ENCODE measurements at places on chromosomes 6 and 20.

DNA sequence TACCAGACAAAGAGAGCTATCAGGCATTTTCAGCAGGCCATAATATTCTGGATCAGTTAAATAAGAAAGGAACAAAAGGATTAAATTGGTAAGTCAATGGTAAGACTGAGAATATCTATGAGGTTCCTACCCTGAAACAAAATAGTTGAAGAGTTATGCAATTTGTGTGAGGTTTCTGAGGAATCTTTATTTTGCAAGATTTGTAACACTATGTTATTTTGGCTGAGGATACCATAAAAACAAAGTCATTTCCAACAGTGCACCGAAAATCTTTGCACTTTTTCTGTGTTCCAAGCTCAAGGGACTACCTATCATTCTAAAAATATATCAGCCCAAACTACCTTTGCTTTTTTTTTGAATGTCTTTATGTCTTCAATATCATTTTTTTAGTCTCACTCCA, 383.3 kb upstream of the CITED2 start:
- no peak for DNase-seq

- no peak for DNase-seq
Observed at GRCh38 chr6:110348961-110349690, 9.0 kb downstream of the METTL24 start.

- DNase-seq, result no peak
Observed at GRCh38 chr20:56426926-56427325, 14.9 kb downstream of the CASS4 start.

- DNase-seq, result peak; percentile 14
Observed at GRCh38 chr20:1108437-1108920, 9.9 kb upstream of the PSMF1 start.

- no peak for DNase-seq
Observed at GRCh38 chr6:117509021-117509420, 26.5 kb downstream of the DCBLD1 start.

DNA sequence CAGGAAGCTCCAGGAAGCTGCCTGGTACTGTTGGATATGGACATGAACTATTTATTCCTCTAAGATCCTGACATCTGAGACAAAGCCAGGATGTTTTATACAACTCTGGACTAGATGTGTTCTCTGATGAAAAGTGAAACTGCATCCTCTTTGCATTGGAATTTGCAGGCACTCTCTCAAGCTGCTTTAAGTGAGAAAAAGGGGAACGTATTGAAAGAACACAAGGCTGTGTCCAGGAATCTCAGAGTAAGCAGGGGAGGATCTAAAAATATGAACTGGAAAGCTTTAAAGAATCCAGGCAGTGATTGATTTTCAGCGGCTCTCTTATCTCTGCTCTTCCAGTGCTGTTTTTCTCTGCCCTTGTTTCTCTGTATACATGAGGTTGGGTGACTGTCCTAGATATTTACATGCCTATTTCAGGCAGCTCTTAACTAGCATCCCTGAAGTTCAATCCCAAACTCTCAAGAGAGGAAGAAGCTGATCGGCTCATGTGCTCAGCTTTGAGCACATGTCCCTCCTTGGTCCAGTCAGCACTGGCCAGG, 193.8 kb downstream of the PLCB4 start:
- no peak for DNase-seq

GRCh38 chr6:15905488-15906419, 223.1 kb upstream of the MYLIP start:
- no peak for DNase-seq

GRCh38 chr6:168282985-168283685, 36.4 kb downstream of the DACT2 start:
- DNase-seq, result no peak

DNA sequence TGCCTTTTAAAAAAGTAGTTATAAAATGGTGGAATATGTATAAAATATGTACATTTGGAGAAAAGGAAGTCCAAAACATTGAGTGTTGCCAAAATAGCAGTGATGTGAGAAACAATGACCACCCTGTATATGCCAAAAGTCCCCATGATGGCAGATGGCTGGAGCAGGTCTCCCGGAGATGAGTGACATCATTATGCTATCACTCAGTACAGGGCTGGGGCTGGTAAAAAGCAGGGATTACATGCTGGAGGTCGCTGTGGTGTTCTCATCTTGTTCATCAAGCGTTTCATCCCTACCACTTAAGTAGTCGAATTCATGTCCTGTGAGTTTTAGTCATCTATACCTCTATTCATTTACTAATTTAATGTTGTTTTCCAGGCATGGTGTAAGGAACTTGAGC, 315.3 kb upstream of the SLC35B3 start:
- no peak for DNase-seq

GRCh38 chr6:20204512-20204894, 7.8 kb downstream of the MBOAT1 start:
- DNase-seq, result no peak

GRCh38 chr6:150929416-150929815, 63.9 kb downstream of the MTHFD1L start:
- no peak for DNase-seq

DNA sequence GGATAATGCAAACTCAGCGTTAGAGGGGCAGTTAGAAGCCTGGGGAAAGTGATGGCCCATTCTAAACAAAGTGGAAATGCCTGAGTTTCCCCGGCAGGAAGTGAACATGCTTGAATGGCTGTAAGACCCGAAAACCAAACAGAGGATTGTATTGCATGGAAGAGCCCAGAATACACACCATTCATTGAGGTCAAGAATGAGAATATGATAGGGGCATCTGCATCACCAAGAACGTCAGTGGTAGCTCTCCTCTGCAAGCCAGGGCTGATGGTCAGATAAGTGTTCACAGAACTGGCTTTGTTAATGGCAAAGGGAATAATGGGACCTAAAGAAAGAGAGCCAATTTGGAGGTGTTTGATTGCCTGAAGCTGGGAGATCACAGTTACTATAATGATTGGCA, 663.4 kb downstream of the KHDRBS2 start:
- no peak for DNase-seq

DNA sequence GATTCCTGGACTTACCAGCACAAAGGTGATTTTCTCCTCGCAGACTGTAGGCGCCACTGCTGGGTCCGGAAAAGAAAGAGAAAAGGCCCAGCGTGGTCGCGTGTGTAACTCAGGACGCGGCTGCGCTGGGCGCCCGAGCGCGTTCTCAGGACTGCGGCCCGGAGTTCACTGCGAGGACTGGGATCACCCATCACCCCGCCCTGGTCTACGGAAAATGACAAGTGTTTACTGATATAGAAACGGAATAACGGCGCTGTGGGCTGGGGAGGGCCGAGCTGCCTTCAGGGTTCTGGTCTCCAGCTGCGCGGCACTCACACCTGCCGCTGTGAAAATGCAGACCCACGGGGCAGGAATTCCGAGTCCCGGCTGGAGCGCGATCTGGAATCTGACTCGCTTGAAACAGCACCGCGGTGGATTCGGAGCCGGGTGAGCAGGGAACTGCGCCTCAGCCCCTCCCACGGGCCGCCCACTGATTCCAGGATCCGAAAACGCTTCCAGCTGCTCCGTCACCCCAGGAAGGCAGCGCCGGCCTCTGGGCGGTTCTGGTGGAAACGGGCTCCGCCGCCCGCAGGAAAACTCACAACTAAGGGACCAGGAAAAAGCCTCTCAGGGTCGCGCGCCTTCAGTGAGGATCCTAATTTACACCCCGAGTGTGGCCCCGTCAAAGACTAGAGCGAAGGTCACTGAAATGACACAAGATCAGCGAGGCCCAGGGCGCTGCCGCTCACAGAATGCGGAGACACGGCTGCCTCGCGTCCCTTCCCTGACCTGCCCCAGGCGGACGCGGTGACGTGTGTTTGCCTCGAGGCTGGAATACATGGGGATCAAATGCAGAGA, 34.5 kb downstream of the HLA-A start:
- DNase-seq, result no peak

DNA sequence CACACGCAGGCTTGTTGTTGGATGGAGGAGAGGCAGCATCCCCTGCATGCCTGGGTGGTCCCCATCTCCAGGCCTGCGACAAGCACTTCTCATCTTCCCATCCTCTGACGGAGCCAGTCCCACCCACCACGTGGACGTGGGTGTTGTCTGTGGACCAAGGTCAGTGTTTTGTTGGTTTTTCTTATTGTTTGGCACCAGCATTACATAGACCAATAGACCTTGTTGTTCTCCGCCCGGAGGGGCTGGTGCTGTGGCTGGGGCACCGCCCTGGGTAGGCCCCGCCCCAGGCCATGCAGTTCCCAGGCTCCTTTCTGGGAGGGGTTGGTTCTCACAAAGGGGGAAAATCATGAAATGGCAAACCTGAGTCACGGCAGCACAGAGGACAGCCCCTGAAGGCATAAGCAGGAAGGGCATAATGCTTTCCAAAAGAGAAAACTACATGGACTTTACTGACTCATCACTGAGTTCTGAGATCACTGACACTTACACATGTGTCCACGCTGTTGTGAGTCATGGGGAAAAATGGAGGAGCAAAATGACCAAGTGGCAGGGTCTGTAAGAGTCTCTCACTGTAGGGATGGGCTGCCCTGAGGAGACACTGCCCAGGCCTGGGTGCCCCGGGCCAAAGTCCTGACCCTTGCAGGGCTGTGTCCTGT, 90.8 kb downstream of the THBS2 start:
- no peak for DNase-seq

- no peak for DNase-seq
Observed at GRCh38 chr20:59988141-59988540, 29.9 kb downstream of the CDH26 start.

- no peak for DNase-seq
Observed at GRCh38 chr20:2920473-2920872, 47.2 kb downstream of the PTPRA start.

DNA sequence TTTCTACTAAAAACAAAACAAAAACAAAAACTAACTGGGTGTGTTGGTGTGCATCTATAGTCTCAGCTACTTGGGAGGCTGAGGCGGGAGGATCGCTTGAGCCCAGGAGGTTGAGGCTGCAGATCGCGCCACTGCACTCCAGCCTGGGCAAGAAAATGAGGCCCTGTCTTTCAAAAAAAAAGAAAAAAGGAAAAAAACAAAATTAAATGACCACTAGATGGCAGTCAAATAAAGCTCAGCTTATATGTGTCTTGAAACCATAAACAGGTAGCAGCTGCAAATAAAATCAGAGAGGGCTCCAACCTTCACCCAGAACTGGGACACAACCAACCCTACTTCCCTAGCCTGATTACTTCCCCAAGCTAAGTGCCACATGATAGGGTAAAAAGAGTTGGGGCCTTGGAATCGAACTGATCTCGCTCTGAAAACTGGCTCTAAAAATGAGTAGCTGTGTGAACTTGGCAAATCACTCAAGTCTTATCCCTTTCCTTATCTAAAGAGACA, 67.1 kb upstream of the ADGRF4 start:
- DNase-seq, result no peak

DNA sequence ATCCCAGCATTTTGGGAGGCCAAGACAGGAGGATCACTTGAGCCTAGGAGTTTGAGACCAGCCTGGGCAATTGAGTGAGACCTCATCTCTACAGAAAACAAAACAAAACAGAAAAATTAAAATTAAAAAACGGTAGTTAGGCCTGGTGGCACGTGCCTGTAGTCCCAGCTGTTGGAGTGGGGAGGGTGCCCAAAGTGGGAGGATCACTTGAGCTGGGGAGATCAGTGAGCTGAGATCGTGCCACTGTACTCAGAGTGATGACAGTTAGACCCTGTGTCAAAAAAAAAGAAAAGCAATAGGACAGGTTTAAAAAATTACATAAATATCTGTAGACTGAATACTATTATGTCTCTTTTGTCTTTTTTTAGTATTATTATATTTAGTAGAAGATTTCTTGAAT, 64.3 kb downstream of the ITCH start:
- DNase-seq, result no peak

DNA sequence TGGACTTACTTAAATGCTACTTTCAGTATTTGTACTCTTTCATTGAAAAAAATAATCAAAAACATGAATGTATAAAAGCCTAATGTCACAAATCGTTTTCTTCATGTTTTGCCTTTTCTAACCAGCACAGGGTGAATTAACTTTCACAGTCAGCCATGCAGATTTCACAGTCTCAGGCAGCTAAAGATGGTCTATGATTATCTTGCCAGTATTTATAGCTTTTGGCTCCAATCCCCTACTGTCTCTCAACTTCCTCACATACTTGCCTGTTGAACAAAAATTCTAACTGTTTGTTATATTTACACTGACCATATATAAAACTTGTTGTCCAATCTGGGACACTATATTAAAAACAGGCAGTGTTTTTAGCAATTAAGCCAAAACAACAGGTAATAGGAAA, 358.2 kb downstream of the ARHGAP18 start:
- DNase-seq, result no peak

DNA sequence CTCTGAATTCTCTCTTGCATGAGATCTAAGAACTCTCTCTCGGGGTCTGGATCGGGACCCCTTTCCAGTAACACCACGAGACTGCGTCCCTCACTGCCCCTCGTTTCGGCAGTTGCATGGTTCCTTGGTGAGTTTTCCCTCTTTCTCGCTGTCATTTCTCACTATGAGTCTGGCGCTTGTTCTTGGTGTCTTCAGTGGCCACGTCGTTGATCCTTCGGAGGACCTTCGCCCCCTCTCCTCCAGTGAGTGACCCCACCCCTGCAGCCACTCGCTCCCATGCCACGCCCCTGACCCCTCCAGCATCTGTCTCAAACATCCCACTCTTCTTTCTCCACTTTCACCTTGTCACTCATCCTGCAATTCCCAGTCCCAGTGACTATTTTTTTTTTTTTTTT, 23.0 kb downstream of the SYNJ2 start:
- DNase-seq, result no peak

GRCh38 chr6:14754751-14755513, 490.9 kb upstream of the JARID2 start:
- DNase-seq, result no peak

GRCh38 chr20:58352468-58352867, 36.6 kb upstream of the VAPB start:
- DNase-seq, result no peak

DNA sequence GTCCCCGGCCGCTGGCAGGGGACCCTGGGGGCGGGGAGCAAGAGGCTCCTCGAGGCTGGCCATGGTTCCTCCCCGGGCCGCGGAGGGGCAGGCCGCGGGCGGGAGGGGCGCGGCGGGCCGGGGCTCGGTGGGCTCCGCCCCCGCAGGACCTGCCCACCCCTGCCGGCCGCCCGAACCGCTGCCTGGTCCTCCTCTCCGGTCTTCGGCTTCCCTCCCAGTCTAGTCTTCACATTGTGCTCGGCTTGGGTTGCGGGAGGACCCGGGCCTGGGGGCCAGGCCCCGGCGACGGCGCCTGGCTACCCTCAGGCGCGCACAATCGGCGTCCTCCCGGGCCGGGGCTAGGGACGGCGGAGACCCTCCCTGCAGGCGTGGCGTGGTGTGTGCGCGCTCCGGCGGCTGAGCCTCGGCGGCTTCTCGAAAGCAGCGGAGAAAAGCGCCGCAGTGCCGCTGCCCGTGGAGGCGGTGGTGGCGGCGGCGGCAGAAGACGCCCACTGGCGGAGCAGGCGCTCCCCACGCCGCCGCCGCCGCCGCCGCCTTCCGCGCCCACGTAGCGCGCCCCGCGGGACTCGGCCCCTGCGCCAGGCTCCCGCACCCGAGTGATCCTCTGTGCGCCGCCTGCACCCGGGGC, at the start of gene PDE10A:
Gene PDE10A, minus strand, starts transcription at position 493 of the 628 bp plus-strand sequence. Its CDS starts 430 bp downstream, at position 63.
- no peak for DNase-seq
